Stimulated activated CD4-positive, alpha-beta T cell treated with anti-CD3 and anti-CD28 coated beads, Interleukin-1b, Interleukin-23, amount 100 ng/mL, for 1 hour (primary cell): ENCODE measurements at places on chromosomes 12 and 14.

- no peak for DNase-seq
Measured at GRCh38 chr12:108700833-108701541, 30.3 kb downstream of the CORO1C start.

DNA sequence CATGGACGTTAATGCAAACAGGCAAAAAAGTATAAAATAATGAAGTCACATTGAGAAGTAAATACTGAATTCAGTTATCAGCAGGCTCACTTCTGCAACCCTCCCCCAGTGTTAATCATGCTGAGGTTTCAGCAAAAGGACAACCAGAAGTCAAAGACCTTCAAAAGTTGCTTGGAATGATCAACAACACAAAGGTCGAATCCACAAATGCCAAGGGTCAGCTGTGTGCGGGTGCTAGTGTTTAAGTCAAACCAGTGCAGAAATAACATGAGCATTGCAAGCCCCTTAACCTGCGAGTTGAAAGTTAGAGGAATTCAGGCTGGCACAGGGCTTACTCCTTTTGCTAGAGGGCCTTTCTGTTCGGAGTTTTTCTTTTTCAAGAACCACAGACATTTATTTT is 436.7 kb upstream of the SEL1L start:
- no peak for DNase-seq

GRCh38 chr14:23321572-23322547 is 603 bp downstream of the PABPN1 start:
- peak; percentile 22 for DNase-seq

- DNase-seq, result no peak
Measured at GRCh38 chr14:50978888-50979287, 34.6 kb upstream of the PYGL start.

- no peak for DNase-seq
Measured at GRCh38 chr14:74975059-74975810, 19.8 kb upstream of the PGF start.

DNA sequence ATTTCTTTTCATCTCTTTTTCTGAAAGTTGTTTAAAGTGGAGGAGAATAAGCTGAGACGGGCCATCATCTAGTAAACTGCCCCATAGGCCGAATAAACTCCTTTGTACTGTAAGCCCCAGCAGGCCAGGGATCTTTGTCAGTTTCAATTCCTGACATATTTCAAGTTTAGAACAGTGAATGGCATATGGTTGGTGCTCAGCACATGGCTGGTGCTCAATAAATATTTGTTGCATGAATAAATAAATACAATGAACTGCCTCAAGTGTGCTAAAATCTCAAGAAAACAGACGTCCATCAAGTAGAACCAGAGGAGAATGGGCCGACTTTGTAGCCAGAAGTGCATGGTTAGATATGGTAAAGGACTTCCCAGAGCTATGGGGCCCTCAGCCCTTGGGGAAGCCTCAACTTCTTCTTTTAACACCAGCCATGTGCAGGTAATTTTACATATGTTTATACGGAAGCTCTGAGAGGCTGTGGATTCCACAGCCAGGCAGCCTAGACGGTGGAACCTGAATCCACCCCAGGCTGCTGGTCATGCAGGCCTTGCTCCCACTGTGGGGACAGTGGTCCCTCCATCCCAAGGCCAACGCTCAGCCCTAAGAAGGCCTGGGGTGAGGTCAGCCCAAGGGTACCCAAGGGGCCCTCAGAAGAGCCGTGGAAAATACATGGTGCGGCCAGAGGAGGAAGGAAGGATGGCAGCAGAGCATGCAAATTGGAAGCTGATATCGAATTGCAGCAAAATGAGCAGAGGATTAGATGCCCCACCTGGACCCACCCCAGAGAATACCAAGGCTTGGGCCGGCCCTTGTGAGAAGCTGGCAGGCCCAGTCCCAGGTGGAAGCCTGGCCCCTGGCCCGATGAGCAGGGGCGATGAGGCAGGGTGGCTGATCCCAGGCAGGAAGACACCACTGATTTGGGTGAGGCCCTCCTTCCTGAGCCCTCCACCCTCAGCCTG is 8.7 kb upstream of the AQP2 start:
- no peak for DNase-seq

- no peak for DNase-seq
Measured at GRCh38 chr14:101830271-101830670, 68.8 kb downstream of the PPP2R5C start.

GRCh38 chr12:50057000-50057841 is at the start of gene ASIC1:
ASIC1 (plus strand) TSS chr12:50057596; CDS start chr12:50058767, 1,171 bp downstream.
- peak; percentile 29 for DNase-seq

DNA sequence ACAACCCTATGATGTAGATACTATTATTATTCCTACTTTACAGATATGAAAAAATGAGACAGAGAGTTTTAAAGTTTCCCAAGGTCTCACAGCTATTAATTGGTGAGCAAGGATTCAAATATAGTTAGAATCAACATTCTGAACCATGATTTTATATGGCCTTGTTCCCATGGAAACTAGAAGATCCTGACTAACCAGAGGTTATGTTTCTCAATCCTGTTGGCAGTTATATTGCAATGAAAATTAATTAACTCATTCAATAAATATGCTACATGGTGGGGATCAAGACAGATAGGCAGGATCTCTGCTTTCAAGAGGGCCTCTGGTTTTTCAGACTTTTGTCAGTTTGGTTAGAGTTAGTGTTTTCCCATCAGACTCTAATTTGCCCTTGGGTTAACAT is 9.3 kb upstream of the FUT8 start:
- DNase-seq, result no peak

DNA sequence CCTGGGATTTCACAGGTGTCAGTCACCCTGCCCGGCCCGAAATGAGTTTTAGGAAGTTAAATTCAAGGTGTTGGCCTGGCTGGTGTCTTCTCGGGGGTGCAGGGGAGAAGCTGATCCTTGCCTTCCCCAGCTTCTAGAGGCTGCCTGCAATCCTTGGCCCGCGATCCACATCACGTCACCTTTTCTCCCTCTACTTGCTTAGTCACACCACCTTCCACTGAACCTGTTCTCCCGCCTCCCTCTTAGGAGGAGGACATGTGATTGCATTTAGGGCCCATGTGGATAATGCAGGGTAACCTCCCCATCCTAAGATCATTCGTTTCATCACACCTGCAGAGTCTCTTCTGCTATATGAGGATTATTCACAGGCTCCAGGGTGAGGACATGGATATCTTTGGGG is 25.4 kb upstream of the ATXN2 start:
- no peak for DNase-seq

DNA sequence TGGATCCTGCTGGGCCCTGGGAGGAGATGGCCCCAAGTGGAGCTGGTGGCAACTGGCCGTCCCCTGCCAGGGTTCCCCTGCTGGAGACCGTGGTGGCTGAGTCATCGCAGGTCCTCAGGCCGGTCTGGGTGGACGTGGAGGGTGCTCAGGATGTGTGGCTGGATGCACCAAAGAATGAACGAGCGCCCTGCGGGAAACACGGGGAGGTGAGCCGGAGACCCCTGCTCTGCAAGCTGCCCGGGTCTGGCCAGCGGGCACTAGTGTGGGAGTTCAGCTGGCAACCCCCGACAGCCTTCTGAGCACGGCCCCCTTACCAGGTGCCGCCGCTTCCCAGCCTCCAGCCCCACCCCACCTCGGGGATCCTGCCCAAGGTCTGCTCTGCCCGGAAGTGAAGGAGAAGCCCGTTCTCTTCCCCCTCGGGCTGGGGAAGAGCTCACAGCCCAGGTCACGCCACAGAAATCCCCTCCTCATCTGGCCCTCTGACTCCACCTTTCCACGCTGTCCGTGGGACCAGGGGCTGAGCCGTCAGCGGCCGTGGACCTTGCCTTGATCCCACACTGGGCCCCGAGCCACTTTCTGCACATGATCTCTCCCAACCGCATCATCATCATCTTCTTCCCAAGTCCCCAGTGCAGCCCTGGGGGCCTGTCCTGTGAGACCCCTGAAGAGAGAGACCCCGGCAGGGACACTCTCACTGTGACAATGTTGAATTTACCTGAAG is 165.5 kb downstream of the KIF26A start:
- no peak for DNase-seq

GRCh38 chr12:34264110-34264509 is 241.8 kb downstream of the ALG10 start:
- DNase-seq, result no peak

- DNase-seq, result no peak
Measured at GRCh38 chr12:220946-221550, 7.1 kb upstream of the SLC6A12 start.

- DNase-seq, result peak; percentile 38
Measured at GRCh38 chr14:72516936-72517700, 376.8 kb downstream of the DPF3 start.

- DNase-seq, result no peak
Measured at GRCh38 chr14:96058576-96059200, 19.5 kb downstream of the C14orf132 start.

GRCh38 chr12:6435961-6436715 is 8.6 kb upstream of the CD27 start:
- DNase-seq, result no peak

GRCh38 chr14:38592764-38593442 is 337.0 kb upstream of the CLEC14A start:
- no peak for DNase-seq

GRCh38 chr14:100866666-100867630 is 36.6 kb downstream of the RTL1 start:
- DNase-seq, result no peak

- DNase-seq, result no peak
Measured at GRCh38 chr12:108567406-108568337, 5.3 kb downstream of the ISCU start.

GRCh38 chr14:87996291-87996592 is 3.3 kb upstream of the GALC start:
- DNase-seq, result no peak

DNA sequence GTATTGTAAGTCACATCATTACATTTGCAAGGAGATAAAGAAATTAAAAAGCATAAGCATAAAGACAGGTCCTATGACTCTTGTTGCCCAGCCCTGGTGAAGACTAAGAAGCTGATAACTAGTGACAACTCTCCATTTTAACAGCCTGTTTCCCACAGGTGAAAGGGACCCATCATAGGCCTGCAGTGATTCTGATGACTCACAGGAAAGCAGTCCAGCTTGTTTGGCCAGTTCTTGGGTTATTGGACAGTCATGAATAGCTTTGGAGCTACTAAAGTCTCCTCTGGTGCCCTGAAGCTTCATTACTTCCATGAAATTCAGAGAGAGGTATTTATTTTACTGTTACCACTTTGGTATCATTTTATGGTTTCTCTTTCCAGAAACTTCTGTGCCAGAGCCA is 55.5 kb upstream of the DYRK2 start:
- DNase-seq, result no peak

- no peak for DNase-seq
Measured at GRCh38 chr14:52974406-52974805, 23.6 kb upstream of the FERMT2 start.
